Activated CD4-positive, CD25-positive, alpha-beta regulatory T cell (primary cell): ENCODE measurements at places on chromosomes 7 and 10.

DNA sequence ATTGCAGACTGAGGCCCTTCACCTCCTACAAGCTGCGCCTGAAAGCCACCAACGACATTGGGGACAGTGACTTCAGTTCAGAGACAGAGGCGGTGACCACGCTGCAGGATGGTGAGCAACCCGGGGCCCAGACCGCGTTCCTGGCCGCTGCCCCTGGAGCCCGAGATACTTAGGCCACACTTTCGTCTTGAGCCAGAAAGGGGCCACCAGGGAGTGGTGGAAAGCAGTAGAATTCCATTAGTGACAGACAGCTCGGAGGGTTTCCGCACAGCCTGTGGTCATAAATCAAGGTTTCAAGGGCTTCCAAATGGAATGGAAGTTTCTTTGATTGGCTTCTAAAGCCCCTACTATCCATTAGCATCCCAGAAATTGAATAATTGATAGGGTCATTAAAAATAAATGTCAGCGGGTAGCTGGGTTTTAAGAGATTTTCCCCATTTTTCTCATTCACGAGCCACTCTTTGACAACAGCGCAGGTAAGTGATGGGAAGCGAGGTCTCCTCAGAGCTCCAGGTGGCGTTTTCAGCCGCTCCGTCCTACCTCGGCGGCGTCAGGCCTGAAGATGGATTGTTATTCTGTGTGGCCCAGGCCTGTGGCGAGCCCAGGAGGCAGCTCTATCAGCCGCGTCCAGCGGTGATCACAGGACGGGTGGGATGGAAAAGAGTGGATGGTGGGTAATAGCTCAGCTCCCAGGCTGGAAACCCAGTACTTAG, 523.5 kb upstream of the FOXK1 start:
- no peak for DNase-seq

- no peak for DNase-seq
Observed at GRCh38 chr10:68938117-68938516, 17.9 kb upstream of the DDX21 start.

DNA sequence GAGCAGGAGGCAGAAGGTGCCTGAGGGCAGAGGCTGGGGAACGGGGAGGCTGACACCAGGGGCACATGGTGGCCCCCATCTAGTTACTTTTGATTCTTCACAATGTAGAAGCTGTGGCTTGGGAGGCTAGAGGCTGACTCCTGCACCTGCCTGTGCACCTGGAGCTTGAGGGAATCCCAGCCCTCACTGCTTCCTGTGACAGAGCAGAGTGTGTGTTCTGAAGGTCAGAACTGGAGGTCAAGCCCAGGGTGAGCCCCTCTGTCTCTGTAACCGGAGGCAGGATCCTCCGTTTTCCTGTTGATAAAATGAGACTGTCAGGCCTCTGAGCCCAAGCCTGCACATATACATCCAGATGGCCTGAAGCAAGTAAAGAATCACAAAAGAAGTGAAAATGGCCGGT, 124.8 kb downstream of the ACTR3B start:
- DNase-seq, result no peak

- no peak for DNase-seq
Observed at GRCh38 chr10:88288320-88289059, 294.6 kb downstream of the RNLS start.

- DNase-seq, result no peak
Observed at GRCh38 chr10:412109-412508, 276.9 kb downstream of the ZMYND11 start.

DNA sequence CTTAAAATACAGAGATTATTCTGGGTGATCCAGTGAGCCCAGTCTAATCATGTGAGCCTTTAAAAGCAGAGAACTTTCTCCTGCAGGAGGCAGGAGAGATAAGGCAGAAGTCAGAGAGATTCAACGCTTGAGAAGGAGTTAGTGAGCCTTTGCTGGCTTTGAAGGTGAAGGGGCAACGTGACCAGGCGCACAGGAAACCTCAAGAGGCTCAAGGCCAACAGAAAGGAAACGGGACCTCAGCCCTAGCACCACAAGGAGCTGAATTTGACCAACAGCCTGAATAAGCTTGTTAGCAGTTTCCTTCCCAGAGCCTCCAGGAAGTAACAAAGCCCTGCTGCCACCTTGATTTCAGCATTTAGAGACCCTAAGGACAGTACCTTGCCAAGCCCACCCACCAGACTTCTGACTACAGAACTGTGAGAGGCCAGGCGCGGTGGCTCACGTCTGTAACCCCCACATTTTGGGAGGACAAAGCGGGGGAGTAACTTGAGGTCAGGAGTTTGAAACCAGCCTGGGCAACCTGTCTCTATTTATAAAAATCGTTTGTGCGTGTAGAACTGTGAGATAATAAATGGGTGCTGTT, 87.3 kb upstream of the KAT6B start:
- no peak for DNase-seq

- DNase-seq, result no peak
Observed at GRCh38 chr10:48474765-48475365, 130.0 kb downstream of the ARHGAP22 start.

GRCh38 chr7:49247759-49248158, 323.4 kb downstream of the CDC14C start:
- no peak for DNase-seq

DNA sequence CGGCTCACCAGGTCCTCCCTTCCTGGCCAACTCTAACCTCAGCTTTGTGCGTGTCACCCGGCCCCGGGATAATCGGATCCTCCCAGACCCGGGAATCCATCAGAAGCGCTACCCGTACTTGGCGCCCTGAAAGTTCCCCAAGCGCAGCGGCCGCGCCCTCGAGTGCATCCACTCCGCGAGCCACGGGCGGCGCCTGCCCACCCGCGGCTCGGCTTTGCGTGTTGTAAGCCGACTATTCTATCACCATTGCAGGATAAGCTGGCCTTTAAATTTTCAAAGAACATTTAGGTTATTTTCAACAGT, 35.7 kb upstream of the EBLN1 start:
- peak; percentile 38 for DNase-seq

DNA sequence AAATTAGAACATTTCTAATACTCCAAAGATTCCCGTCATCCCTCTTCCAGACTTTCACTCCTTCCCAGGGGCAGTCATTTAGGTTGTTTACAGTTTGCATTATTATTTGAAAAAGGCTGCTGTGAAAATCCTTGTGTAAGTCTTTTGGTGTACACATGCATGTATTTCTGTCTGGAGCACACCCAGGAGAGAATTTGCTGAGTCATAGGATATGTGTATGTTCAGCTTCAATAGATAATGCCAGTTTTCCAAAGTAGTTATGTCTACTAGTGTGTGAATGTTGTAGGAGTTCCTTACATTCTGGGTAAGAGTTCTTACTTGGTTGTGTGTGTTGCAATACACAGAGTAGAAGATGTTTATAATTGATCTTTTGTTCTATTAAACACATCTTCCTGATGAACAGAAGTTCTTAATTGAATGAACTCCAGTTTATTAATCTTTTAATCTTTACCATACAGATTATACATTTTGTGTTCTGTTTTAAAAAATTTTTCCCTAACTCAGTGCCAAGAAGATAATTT, 25.3 kb downstream of the CROT start:
- DNase-seq, result no peak

DNA sequence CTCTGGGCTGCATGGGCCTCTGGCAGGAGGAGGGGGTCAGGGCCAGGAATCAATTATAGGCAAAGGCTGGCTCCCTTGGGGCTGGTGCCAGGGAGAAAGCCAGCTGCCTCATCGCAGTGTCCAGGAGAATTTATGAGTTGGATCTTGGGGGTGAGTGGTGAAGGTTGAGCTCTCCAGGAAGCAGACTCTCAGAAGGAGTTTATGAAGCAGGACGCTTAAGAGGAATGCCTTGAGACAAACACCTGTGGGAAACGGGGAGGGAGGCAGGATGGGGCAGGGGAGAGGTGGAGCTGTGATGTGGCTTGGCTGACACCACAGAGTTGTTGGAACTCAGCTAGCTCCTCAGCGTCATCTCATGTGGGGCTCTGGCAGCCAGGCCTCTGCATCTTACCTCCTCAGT, 428.5 kb downstream of the RPS24 start:
- no peak for DNase-seq

DNA sequence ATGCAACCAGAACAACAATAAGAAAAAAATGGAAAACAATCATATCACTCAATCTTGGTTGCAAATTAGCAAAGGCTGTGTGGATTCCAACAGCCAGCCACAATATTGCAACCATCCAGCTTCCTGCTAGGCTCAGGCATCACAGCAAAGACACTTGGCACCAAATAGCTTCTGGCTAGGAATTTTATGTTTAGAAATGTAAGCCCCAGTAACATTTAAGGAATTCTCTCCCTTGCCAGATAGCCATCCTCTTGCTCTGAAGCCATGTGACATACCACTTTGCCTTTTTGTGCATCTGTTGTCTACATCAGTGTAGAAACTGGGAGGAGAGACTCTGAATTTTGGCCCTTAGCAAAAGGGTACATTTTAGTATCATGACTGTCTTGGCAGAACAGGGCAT, 22.2 kb downstream of the MKX start:
- no peak for DNase-seq

DNA sequence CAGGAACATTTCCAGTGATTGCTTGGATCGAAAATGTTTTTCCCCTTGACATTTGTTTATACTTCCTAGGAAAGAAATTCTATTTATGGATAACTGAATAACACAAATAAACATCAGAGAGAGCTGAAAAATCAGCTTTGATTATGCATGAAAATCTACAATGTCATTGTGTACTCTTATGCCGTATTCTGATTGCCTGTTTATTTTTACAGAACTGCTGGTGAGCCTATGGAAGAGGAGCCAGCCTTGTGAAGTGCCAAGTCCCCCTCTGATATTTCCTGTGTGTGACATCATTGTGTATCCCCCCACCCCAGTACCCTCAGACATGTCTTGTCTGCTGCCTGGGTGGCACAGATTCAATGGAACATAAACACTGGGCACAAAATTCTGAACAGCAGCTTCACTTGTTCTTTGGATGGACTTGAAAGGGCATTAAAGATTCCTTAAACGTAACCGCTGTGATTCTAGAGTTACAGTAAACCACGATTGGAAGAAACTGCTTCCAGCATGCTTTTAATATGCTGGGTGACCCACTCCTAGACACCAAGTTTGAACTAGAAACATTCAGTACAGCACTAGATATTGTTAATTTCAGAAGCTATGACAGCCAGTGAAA, 121.5 kb downstream of the TWIST1 start:
- DNase-seq, result no peak

DNA sequence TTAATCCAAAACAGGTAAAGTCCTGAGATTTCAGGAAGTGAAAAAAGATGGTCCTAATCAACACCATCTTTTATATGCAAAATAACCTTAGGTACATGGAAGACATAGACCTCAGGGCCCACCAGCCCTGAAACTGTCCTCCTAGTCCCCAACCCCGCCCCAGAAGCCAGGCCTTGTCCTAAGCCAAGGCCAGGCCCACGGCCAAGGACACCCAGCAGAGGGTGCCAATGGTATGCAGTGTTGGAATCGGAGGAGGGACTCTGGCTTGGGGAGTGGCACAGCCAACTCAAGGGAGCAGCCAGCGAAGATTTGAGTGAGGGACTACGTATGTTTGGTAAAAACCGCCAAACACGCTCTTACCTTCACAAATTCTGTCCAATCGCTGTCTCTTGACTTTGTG, 96.7 kb downstream of the ZRANB1 start:
- DNase-seq, result no peak

DNA sequence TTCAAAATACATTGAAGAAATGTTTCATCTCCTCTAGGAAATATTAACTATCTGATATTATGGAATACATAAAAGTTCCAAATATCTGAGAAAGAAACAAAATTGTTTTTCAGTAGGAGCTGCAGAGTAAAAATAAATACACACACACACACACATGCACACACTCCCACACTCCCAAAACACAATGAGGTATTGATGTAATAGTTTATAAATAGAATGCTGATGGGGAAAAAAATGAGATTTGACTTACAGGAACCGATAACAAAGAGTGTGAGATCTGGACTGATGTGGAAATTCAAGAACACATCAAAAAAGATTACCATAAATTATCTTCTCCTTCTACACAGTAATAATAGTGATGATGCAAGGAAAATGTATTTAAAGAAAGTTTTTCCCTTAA, 438.0 kb upstream of the CELF2 start:
- DNase-seq, result no peak

DNA sequence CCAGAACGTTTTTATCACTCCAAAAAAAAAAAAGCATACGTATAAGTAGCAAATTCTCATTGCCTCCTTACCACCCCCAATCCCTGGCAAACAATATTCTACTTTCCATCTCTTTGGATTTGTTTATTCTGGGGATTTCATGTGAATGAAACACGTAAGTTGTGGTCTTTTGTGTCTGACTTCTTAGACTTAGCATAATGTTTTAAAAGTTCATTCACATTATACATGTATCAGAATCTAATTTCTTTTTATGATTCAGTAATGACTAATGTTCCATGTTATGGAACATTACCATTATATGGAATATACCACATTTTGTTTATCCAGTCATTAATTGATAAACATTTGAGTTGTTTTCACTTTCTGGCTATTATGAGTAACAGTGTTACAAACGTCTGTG, 12.5 kb upstream of the KLHL7 start:
- no peak for DNase-seq

- no peak for DNase-seq
Observed at GRCh38 chr7:49644396-49645166, 128.9 kb upstream of the VWC2 start.

DNA sequence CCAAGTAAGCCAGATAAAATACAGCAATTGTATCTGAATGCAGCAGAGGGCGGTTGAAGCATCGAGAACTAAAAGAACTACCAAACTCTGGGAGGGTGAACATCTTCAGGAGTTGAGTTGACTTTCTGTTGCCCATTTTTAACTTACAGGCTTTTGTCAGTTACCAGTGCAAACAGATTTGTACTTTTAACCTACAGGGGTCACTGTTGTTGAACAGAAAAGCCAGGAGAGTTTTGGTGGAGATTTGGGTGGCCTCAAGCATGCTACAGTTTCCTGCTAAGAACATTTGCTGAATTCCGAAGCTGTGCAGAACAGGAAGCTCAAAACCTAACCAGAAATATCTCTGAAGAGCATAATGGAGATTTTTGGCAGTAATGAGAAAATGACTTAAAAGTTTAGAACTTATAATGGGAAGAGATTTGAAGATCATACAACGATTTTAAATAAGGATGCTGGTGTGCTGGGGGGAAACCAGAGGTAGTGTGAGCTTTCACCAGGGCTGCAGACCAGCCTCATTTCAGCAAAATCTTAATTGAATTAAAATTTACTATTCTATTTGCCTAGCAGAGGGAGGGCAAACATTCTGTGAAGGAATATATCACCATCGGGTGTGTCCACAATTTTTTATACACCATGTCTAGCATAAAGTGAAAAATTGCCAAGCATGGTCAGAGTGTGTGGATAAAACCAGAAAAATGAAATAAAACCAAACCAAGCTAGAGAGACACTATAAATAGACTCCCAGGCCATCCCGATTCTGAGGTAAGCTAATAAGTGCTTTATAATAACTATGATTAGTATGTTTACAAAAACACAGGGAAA, 208.6 kb upstream of the CCDC6 start:
- DNase-seq, result no peak

DNA sequence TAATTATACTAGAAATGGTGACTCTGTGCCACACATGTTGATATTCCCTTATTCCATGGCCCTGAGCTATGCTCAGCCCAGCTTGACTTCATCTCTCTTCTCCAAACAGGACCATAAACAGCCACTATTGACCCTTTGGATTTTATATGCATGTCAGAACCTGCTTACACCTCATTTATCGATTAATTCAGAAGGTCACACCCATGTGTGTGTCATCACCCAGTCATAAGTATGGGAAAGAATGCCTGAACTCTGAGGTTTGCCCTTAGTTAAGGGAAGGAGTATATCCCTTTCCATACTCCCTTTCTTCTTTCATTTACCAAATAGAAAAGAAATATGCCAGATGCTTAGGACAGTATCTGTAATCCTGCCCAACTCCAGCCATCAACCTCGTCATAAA, 602.3 kb downstream of the SORCS3 start:
- DNase-seq, result no peak

- DNase-seq, result no peak
Observed at GRCh38 chr7:4951903-4952636, 6.9 kb downstream of the MMD2 start.
